ENCODE measurements at places on chromosomes 6 and 20.

DNA sequence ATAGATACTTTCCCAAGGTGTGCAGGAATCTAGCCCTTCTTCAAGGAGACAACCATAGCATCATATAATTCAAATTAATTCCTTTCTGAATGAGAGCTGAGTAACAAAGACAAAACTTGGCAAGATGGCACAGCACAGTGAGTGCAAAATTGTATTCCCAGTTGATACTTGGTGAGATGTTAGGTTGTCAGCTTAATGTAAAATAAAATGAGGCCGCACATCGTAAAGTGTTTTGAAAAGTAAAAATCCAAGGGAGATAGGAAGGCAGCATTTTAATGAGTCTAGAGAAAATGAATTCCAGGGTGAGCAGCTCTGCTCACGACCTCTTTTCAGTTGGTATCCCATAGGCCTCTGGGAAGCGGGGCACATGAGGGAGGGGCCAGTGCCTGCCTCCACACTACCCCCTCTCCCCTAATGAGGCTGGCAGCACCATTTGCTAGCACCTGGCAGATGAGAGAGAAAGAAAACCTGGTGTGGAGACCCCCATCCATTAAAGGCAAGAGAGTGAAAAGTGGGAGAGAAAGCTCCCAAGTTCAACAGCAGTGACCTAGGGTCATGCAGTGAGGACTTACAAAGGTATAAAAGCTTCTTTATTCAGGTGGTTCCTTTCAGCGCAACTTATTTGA lies 158.4 kb downstream of the BTBD9 start:
- no peak for DNase-seq

DNA sequence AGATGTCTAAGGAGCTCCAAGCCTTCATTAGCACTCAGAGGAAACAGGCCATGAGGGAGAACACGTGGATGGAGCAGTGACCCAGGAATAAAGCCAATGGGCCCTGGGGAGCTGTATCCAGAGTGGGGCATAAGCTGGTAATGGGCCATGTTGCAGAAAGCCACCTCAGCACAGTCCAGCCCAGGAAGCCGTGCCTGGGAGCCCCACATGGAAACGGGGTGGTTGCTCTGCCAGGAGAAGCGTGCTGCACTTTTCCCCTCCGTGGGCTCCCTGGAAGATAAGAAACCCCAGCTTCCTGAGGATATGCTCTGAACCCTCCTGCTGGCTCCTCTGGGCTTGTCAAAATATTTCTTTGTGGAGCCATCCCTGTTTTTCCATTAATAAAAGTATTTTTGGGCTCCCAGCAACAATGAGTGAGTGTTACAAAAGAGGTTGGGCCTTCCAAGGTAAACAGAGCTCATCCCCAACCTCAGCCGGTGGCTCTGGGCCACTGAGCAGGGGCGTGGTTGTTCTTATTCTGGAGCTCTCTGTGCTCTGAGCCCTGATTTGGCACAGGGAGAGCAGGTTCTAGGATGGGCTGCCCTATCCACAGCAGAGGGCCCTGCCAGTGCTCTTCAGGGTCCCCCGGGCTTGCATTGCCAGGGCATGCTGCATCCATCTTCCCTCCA lies 31.2 kb upstream of the NFATC2 start:
- DNase-seq = no peak

DNA sequence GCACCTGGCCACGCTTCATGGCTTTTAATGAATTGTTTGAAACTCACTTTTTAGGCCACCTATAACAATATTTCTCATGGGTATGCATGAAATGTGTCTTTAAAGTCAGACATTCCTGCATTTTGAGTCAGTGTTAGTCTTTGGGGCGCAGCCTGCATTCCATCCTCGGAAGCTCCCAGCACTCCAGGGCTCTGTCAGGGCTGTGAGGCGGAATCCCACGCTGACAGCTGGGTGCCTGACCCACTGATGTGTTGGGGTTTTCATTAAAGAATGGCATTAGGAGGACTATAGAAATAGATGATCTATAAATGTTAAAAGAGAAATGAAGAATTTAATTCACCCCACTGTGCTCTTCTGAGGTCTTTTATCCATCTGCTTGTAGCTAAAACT lies 16.2 kb upstream of the CLDN20 start:
- peak; percentile 62 for DNase-seq

DNA sequence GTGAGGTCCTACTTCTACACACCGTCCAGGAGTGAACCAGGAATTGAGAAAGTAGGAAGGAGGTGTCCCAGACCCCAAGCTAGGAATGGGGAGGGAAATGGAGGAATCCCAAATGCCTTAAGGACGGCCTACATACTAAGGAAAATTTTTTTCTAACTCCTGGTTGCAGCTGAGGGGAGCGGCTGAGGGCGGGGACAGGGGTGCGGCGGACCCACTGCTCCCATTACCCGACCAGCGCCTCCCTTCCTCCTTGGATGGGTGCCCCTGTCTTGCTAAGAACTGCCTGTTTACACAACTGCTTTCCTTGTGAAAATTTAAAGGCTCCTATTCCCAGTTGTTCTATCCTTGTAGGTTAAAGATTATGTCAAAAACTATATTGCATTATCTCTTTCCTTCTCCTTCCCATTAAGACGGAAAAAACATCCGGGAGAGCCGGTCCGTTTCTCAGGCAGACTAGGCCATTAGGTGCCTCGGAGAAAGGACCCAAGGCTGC lies 699 bp upstream of the HSPA1B start:
- DNase-seq = peak; percentile 77

DNA sequence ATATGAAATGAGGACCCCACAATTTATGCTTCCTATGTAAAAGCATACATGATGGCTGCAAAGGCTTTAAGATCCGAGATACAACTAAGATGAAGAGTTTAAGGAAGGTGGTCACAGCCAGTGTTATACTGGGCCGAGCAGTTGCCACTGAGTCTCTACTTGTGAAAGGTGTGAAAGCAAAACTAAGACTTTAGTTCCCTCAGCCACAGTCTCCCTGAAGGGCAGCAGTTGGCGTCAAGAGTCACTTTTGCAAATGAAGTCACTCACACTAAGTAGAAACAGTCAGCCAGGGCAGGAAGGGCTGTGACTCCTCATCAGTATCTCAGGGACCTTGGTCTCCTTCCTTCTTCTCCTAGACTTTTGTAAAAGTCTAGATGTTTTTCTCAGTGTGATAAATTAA lies 191.6 kb upstream of the MCHR2 start:
- no peak for DNase-seq

DNA sequence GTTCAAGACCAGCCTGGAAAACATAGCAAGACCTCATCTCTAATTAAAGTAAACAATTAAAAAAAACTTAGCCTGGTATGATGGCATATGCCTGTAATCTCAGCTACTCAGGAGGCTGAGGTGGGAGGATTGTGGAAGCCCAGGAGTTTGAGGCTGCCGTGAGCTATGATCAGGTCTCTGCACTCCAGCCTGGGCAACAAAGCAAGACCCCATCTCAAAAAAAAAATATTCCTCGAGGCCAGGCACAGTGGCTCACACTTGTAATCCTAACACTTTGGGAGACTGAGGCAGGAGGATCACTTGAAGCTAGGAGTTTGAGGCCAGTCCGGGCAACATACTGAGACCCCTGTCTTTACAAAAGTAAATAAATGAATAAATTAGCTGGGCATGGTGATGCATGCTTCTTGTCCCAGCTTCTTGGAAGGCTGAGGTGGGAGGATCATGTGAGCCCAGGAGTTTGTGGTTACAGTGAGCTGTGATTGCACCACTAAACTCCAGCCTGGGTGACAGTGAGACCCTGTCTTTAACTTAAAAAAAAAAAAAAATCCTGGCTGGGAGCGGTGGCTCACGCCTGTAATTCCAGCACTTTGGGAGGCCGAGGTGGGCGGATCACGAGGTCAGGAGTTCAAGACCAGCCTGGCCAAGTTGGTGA lies 9.3 kb upstream of the C2 start:
- no peak for DNase-seq

DNA sequence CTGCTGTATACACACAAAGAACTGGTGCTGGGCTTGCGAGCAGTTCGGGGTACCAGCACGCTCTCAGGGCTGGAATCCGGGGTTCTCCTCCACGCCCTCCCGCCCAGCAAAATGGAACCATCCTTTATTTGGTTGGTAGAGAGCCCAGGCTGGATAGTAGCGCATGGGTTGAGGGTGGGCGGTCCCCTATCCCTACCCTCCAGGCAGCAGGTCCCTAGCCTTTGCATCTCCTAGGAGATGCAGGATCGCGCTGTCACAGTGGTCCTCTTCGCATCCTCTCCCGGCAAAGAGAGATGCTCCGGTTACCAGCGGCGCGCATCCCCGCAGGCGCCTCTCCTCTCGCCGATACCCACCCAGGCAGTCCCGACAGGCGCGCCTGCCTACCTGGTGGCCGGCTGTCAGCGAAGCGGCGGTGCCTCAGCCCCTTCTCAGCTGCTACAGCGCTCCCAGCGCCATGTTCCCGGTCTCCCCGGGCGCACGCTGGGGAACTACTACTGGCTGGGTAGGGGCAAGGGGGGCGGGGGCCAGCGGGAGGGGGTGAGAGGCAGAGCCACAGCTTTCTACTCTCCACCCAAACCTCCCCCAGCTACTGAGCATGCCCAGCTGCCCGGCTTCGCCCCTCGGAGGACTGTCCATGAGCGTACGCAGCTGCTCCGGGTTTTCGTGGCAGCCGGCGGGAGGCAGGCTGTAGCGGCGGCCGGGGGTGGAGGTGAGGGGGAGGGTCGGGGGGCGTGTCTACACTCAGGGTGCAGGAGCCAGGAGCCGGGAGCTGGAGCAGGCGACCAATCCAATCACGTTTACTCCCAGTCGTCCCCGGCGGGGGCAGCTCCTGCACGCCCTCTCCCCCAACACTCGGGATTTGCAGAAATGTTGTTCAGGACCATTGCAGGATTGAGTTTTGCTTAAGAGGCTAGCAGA lies at the start of gene PAK5:
TSS of gene PAK5 (minus strand) at position 699 of the 918 bp plus-strand sequence. CDS start 194,748 bp downstream, outside the sequence.
- DNase-seq = peak; percentile 93

GRCh38 chr20:24663496-24663895 lies 194.1 kb downstream of the SYNDIG1 start:
- DNase-seq = no peak

DNA sequence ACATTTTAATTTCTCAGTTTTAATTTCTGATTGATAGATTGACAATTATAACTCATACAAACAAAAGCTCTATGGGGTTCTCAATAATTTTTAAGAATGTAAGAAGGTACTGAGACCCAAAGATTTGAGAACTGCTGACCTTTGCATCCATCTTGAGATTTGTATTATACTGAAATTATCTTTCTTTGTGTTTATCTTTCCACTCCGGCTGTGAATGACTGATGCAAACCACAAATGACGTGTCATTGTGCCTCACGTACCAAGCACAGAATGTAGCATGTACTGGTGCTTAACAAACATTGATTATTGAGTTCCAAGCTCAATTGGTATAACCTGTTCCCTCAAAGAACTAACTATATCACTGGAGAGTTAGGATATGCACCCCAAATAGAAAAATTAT lies 152.1 kb upstream of the SMLR1 start:
- DNase-seq = no peak

GRCh38 chr6:116373940-116374339 lies 3.2 kb downstream of the DSE start:
- no peak for DNase-seq

GRCh38 chr6:167565884-167566599 lies 241.2 kb downstream of the TTLL2 start:
- peak; percentile 63 for DNase-seq

DNA sequence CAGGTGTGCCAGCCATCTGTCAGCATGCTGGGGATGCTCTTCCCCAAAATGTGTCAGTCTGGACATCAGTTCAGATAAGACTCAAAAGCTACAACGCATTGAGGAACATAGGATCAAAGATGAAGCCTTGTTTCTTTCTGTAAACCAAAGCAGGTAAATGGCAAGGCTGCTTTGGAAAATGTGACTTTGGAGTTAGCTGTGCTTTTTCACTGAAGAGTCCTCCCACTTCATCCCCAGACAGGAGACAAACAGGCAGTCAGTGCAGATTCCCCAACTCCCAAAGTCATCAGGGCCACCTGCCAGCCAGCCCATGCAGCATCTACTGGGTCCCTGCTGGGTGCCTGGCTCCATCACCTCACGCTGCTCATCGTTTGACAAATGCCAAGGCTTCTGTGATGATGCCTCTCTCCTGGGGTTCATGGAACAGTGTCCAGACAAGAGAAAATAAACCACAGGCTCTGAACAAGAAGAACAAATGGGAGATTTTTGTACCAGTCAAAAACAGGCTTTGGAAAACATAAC lies 205.0 kb upstream of the BTBD3 start:
- no peak for DNase-seq

DNA sequence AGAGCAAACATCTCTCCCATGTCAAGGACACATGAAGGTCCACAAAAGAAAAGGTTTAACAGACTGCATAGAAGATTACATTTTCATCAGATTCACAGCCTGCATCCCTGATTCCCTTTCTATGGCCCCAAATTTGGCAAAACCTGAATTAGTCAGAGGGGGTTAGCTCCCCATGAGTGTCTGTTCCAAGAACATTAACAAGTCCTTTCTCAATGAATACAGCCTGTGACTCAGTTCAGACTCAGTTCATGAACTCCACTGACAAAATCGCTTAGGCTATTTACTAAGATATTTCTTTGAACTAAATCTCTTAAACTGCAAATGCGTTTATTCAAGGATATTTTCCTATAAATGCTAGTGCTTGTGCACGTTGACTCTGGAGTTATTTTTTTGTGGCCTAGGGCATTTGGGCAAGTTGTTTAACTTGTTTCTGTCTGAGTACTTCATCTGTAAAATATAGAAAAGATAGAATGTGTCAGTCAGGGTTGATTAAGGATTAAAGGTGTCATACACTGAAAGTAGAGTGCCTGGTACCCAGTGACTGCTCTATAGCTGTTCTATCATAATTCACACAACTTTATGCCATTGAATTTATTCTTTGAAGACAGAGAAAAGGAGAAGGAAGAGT lies 422.6 kb downstream of the HTR1B start:
- DNase-seq = no peak

GRCh38 chr6:64861039-64861651 lies 845.9 kb downstream of the EYS start:
- no peak for DNase-seq

- DNase-seq = no peak
Measured at GRCh38 chr6:23175391-23175790, 606.0 kb downstream of the HDGFL1 start.

DNA sequence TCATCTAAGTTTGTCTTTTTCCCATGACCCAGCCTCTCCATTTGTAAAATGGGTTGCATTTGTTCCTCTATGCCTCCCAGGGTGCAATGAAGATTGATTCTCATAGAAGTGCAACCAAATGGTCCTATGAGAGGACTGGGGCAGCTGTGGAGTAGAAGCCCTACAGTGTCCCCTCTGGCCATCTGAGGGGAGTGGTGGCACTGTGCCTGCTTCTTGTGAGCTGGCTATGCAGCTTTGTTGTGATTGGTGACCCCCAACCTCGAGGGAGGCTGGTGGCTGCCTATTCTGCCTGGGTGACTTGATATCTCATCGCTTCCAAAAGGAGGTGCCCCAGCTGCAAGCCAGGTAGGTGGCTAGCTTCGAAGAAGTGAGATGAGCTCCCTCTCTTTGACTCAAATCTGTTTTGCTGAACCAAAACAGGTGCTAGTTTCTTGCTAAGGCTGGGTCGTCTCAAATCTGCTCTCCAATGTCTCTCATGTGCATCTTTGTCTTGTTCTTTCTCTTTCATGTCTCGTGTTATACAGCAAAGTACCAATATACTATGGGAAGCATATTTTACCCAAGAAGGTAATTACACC lies 33.9 kb downstream of the TXLNB start:
- DNase-seq = peak; percentile 48
